ENCODE measurements at places on chromosomes 7 and 10.

DNA sequence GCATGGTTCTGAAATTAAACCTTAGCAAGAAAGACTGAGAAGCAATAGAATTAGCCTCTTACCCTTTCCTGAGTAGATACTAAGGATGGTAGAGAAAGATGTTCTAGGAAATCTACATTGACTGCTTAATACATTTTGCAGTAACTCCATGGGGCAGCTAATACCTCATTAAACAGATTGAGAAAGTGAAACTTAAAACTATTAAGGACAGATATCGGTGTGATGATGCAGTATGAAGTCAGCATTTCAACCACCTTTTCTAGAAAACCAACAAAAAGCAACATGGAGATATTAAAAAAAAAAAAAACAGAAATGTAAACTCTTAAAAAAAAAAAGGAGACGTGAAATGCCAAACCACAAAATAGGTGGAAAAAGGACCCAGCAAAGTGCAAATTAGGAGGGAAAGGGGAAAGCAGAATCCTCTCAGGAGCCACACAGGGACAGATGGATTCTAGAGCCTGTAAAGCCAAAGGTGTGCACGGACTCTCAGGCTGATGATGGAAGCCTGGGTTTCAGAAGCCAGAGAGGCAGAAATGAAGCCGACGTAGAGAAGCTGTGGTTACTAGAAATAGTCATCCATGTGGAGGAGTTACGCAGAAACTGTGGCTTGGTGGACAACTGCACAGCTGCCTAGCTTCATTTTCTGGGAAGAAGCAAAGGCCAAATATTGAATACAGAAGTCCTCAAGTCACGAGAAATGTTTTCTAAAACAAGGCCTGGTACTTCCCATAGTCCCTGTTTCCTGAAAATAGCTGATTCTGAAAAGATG lies 38.1 kb upstream of the GPR141 start:
- no peak for DNase-seq

- DNase-seq = no peak
Measured at GRCh38 chr7:30750683-30751650, 968 bp upstream of the INMT start.

- no peak for DNase-seq
Measured at GRCh38 chr7:14999331-14999730, 96.8 kb upstream of the DGKB start.

DNA sequence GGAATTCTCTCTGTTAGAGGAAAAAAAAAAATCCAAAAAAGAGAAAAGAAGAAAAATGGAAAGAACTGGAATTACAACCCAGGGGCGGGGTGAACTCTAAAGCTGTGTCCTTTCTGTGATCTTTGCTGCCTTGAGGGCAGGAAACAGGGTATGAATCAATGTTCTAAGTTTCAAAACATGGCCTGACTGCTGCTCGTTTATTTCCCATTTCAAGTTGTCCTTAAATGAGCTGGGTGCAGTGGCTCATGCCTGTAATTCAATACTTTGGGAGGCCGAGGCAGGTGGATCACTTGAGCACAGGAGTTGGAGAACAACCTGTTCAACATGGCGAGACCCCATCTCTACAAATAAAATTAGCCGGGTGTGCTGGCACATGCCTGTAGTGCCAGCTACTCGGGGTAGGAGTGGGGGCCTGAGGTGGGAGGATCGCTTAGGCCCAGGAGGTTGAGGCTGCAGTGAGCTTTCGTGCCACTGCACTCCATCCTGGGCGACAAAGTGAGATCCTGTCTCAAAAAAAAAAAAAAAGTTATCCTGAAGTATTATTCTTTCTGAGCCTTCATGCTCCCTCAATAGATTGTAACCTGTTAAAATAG lies 24.7 kb upstream of the TFAM start:
- DNase-seq = no peak

GRCh38 chr7:1716263-1717094 lies 46.4 kb downstream of the ELFN1 start:
- DNase-seq = no peak

DNA sequence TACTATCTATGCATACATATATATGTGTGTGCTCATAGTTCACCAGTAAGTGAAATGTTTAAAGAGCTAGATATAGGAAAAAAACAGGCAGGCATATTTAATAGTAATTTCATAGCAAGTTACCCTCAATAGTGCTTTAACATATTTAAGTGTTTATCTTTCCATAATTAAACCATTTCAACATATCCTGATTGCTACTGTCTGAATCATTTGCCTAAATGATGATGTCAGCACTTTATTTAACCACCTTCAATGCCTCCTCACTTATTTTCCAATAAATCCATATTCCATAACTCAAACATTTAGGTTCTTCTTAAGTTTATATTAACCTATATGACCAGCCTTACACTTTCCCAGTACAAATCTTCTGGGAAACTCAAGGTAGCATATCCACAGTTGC lies 601.1 kb downstream of the ARL4A start:
- no peak for DNase-seq

DNA sequence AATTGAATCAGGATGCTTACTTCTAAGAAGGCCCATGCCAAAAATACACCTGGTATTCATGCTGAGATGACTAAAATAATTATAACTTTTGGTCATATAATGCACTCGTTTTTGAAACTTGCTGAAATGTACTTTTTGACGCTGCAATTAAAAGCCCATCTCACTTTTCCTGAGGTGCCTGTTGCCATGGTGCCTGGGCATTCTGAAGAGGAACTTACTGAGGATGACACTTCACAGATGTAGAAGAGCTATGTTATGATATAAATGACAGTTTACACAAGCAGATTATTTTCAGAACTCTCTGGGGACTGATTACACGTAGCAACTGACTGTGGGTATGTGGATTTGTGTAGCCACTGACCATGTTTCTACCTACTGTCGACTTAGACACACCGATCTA lies 182.4 kb downstream of the TPK1 start:
- DNase-seq = no peak

- no peak for DNase-seq
Measured at GRCh38 chr10:103716206-103717160, 138.9 kb downstream of the SH3PXD2A start.

- no peak for DNase-seq
Measured at GRCh38 chr10:68796605-68797004, 30.7 kb upstream of the STOX1 start.

- no peak for DNase-seq
Measured at GRCh38 chr7:151425670-151426440, 14.1 kb downstream of the CRYGN start.

DNA sequence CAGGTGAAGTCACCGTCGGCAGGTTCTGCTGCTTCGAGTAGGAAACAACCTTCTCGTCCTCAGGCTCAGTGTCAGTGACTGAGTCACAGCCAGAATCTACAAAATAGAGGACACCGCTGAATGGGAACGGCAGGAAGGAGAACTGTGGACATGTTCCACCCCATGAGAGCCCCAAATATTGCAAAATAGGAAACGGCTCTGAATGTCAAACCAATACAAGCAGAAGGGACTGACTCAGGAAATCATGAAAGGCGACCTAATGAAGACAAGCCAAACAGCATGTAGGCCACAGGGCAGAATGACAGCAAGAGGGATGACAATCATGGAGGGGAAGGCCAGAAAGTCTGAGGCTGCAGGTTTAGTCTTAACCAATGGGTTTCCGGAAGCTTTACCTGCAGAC lies 63.5 kb downstream of the PIK3AP1 start:
- no peak for DNase-seq

- no peak for DNase-seq
Measured at GRCh38 chr10:120788771-120789170, 62.4 kb upstream of the WDR11 start.

GRCh38 chr10:119209035-119209735 lies 1.8 kb downstream of the GRK5 start:
- peak; percentile 65 for DNase-seq

DNA sequence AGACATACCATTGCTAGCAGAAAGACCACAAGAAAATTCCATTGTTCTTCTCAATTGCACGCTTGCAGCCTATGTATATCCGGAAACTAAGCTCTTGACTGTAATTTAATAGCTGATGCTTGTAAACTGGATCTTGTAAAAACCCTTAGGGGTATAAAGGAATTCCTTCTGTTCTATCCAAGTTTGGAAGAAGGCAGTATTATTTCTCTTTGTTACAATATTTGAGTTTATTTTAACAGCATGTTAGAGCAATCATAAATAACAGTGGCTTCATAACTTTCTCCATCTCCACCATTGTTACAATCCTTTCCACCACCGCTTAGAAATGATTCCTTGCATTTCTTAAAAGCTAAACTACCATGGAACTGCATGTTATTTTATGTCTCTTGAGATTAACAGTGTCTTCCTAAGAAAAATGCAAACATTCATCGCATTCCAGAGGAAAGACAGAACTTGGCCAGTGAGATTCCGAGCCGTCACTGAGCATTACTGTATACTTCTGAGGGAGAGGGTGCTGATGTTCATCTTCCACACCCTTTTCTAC lies 92.5 kb downstream of the TRIL start:
- DNase-seq = no peak

DNA sequence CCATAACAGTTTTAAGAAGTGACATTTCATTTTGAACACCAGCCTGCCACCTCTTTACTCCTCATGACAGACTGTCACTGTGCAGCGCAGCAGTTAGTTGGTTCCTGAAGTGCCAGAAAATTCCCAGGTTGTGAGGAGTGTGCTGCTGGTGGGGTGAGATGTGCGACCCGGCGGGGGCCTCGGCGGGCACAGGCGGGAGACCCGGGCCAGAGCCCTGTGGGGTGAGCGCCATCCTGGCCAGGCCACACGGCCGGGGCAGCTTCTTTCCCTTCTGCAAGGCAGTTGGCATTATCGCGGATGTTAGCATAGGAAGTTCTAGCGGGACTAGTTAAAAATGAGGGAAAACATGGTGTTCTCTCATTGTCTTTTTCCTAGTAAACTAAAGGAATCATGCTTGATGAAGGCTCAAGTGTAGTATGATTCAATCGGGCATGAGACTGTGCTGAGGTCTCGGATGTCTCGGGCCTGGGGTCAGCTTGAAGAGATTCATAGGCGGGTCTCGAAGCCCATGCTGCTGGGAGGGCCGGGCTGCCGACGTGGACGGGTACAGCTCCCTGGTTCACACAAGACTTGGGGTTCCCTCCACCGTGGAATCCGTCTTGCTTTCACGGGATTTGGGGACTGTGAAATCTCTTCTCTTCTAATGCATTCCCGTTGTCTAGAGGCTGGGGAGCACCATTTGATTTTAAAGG lies 56.1 kb downstream of the MGMT start:
- DNase-seq = no peak

- no peak for DNase-seq
Measured at GRCh38 chr7:46550864-46551263, 629.8 kb upstream of the IGFBP3 start.

DNA sequence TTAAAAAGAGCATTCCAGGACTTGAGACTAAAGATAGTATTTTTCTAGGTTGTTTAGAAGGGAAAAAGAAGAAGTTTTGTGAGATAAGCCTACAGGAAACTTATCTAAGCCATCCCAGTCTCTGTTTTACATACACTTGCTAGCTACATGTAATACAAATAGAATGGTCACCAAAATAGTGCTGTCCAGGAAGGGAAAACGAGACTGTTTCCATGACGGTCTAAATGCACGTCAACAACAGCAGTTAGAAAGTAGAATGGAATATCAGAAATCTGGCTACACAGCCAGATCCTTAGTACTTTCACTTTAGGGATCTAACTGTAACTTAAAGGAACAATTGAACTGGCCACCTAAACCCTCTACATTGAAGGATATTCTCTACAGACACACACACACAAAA lies 117.6 kb downstream of the TSPAN12 start:
- no peak for DNase-seq

GRCh38 chr7:46547044-46547443 lies 626.0 kb upstream of the IGFBP3 start:
- no peak for DNase-seq

DNA sequence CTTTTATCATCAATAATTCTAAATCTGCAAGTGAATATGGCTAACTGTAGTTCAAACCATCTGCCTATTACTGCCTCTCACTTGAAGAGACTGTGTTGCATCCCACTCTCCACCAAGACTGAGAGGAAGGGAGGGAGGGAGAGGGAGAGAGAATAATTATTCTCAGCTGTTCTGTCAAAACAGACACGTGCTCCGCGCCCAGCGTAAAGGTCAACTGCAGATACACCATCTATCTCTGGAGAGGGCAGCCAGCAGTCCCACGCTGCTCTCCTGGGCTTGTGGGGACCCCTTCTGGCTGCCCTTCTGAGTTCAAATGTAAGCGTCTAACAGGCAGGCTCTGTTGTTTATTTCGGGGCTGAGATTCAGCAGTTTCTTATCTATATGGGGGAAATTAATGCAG lies 625.5 kb upstream of the GALNT17 start:
- DNase-seq = no peak

- DNase-seq = no peak
Measured at GRCh38 chr7:25206765-25207164, 21.5 kb downstream of the NPVF start.

DNA sequence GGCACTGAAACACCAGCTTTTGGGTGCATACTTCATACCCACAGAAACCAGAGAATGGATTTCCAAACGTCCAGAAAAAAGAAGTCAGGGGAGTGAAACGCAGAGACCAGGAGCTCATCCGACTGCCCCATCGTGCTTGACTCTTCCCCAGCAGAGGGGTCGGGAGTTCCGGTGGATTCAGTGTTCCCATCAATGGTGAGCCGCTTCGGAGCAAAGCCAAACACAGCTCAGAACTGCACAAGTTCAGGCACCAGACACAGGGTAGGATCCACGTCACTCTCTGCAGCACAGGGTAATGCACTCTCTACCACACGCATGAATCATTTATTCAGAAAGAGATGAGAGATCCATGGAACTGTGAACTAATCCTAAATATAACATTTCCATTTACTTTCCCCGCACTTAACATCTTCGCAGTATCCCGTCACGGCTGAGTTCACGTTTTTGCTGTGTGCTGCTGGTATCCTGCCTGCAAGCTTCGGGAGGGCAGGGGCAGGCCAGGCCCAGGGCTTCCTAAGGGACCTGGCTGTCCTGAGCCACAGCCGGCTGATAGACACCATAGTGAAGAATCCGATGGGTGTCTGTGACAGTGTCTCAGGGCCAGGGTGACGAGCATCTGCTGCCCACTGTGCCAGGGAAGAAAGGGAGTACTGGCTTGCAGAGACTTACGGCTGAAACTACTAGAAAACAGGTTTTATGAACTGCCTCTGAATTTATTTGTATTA lies 545.3 kb downstream of the PTPRN2 start:
- DNase-seq = no peak

- no peak for DNase-seq
Measured at GRCh38 chr7:105057472-105057871, 43.5 kb downstream of the KMT2E start.

DNA sequence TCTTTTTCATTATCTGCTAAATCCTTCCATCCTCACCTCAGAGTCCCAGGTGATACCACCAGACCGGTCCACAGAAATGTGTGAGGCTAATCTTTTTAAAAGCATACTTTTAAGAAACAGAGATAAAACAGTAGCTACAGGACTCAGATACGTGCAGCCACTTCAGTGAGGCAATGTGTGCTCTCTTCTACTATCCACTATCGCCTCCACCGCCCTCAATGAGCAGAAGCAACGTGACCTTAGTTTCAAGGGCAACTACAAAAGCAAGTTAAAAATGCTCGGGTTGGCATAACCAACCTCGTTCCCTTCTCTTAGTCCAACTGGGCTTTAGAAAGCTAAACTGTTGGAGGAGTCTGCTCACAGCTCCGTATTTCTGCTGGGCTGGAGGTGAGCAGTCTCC lies 4.2 kb downstream of the FGFR2 start:
- DNase-seq = no peak
